ENCODE measurements at places on chromosomes 6 and 20.

- DNase-seq: no peak
These were observed 4.5 kb upstream of the INSM1 start for GRCh38 chr20:20363434-20363798.

GRCh38 chr20:34977365-34978091 is 21.9 kb downstream of the MYH7B start:
- DNase-seq: no peak

DNA sequence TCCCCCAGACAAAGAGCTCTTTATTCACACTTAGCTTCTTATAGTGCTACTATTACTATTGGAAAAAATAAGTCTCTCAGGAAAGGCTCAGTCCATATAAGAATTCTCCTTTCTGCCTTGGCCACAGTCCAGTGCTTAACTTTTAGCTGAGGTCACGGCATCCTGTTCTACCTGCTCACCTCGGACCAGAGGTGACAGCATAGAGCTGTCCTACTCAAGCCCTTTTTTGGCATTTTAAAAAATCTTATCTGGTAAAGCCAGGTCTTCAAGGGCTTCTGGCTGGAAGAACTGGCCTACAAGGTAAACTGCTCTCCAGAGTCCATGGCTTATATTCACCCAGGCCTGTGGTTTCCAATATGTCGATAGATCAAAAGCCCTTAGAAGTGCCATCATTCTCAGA is 109.7 kb downstream of the RCAN2 start:
- no peak for DNase-seq

DNA sequence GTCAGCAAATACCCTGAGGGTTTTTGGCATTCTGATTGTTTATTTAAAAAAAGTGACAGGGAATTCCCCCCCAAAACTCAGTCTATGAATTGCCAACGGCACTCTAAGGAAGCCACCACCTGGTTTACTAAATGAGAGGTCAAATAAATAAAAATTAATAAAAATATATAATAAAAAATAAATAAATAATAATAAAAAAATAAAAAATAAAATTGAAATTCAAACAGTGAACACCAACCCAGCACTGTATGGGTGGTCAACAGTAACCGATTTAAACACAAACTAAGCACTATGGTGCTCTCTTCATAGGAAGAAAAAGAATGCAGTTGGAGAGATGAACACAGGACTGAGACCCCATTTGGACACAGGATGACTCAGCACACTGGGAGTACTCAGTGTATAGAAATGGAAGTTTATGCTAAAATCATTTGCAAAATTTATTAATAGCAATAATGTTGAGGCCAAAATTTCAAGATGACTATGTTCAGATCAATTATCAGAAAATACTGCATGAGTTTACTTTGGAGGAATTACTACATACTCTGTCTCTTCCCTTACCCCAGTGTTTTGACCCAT is 98.5 kb downstream of the MBOAT1 start:
- no peak for DNase-seq

DNA sequence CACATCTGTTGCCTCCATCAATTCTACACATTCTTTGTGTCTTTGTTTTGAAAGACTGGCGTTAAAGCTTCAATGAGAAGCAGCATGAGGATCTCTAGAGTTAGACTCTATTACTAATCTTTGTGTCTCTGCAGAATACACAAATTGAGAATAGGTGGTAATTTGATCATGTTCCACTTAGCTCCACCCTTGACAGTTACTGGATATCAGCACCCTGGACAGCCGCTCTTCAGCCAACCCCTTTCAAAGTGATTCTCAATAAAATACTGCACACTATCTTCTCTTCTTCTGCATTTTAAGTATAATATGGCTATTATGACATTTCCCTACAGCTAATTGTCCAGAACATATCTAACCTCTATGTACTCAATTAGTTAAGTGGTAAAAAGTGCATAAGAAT is 54.3 kb upstream of the CNR1 start:
- no peak for DNase-seq

DNA sequence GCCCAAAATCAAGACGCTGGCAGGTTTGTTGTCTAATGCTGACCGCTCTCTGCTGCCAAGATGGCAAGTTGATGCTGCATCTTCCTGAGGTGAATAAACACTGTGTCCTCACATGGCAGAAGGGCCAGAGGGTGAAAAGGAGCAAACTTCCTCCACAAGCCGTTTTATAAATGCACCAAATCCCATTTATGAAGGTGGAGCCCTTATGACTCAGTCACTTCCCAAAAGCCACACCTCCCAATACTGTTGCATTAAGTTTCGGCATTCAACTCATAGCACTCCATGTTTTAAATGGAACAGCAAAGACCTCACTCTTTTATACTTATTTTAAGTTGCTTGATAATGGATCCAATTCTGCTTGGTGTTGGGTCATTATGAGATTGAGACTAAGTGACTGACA is 316.6 kb downstream of the RFPL4B start:
- DNase-seq: no peak

DNA sequence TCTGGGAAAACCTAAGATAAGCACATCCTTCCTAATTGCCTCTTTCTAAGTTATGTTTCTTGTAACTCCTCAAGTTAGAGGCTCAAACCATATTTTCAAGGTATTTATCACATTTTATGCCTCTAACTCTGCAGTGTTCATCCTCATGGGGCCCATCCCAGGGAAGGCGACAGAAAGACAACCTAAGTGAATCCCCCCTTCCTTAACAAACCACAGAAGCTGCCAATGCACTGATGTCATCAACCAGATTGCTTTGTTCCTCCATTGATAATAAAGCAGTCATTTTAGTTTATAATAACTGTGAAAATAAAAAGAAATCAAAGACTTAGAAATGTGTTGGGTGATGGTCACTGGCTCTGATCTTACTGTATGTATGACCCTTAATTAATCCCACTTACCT is 119.5 kb upstream of the TCF21 start:
- DNase-seq: no peak
